Putamen (tissue), 1 donor: ENCODE measurements at places on chromosomes 4 and X.
A peak's percentile ranks its signal among the peaks of the same experiment; 100 is the strongest.

GRCh38 chrX:32778965-32779364, 432.4 kb downstream of the DMD start:
- DNase-seq: no peak

GRCh38 chrX:49919617-49920016, 2.8 kb upstream of the CLCN5 start:
- no peak for DNase-seq

DNA sequence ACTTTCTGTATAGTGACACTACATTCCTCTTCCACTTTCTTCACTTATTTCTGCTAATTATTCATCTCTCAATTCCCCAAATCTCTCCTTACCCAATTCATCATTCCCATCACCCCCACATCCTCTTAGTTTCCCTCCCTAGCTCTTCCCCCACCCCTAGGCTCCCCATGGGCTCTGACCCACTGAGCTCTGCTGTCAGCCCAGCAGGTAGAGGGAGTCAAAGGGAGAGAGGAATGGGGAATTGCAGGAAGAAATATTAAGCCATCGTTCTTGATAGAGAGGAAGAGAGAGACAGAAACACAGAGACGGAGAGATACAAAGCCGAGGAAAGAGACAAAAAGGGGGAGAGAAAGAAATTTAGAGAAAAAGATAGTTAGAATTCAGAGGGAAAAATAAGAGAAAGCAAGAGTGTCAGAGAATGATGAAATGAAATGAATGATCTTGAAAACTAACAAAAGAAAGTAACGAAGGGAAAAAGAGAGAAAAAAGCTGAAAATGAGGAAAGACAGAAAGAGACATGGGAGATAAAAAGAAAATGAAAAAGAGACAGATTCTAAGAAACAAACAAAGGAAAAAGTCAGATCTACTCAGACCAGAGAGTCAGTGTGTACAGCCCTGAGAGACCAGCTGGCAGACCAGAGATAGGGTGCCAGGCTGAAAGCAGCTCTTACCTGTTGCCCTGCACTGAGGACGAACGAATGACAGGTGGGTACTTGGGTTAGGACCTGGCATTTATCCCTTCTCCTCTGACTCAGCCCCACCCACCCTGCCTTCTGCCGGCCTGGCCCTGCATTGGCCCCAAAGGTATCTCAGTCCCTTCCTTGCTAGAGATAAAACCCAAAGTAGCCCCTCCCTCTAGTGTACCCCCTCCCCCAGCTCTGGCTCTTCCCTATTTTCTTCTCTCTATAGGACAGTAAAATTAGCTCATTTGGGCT, at the start of gene ALAS2:
Gene ALAS2 (minus strand): TSS at position 707 of the 935 bp plus-strand sequence. CDS start 4,977 bp downstream, outside the sequence.
- DNase-seq: no peak

DNA sequence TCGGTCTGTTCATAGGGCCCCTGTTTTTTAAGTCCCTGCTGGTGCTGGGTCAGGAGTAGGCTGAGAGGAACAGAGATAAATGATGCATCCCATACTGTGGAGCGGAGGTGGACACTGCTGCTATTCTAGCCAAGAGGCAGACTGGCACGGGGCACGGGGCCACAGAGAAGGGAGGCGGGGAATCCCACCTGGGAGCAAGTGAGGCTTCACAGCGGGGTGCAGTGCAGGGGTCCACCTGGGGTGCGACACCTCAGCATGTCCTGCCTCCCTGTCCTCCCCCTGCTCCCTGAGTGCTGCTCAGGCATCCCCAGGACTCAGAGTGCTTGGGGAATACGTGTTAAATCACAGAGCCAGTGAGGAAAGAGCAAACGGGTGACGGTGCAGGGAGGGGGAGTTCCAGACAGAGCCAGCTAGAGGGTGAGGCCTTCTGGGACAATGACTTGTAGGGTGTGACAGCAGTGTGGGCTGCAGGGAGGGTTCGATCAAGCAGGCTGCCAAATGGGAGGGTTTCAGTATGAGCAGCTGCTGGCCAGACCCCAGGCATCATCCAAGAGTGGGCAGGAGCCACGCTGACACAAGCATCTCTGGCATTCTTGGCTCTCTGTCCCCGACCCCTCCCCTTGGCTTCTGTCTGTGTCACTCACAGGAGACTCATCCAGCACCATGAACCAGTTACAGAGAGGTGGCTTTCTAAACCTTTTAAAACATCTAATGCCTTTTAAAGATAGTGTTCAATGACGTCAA, 13.7 kb upstream of the HTRA3 start:
- no peak for DNase-seq

- DNase-seq: no peak
Measured at GRCh38 chr4:120692964-120693363, 229.6 kb downstream of the PRDM5 start.

DNA sequence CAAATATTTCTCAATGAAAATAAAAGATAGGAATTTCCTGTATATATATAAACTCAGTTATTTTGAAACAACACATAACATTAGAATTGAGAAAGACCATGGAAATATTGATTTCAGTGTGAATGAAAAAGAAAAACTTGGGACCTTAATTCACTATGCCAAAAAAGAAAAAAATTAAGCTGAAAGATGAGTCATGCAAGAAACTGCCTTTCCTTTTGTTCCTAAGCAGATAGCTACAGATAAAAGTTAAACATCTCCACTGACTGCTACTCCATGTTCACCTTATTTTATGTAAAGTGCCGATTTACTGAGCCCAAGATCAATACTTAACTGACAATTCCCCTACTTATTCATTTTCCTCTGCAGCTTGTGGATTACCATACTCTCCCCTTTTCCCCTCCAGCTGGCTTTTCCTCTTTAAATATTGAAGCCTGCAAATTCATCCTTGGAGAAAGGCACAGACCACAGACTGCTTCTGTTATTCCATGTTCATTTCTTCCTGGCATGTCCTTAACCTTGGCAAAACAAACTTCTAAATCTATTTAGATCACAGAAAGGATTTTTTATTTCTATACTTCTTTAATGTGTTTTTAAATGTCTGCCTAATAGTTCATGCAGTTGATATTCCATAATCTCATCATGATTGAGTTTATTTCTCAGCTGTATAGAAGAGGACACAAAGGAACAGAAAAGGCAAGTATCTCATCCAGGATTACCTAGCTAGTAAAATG, 40.5 kb upstream of the YTHDC1 start:
- DNase-seq: no peak

GRCh38 chr4:123878976-123879375, 482.4 kb downstream of the SPRY1 start:
- DNase-seq: no peak

DNA sequence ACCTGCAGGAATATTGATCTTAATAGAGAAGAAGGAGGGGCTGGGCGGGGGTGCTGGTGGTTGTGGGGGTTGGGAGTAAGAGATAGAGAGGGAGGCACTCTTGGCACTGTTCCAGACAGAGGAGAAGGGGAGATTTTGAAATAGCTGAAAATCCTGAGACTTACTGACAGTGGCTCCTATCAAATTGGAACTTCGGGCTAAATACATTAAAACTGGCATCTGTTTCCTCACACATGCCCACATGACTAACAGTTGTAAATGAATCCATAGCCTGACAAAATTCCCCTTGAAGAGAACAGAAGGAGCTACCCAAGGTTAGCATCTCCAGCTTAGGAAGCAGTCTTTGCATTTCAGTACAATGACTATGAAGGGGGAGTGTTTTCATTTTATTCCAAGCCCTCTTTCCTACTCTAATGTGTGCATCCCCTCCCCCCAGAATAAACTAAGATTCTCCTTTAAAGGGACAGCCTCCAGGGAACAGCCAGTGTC, 1.4 kb downstream of the DCX start:
- DNase-seq: no peak

DNA sequence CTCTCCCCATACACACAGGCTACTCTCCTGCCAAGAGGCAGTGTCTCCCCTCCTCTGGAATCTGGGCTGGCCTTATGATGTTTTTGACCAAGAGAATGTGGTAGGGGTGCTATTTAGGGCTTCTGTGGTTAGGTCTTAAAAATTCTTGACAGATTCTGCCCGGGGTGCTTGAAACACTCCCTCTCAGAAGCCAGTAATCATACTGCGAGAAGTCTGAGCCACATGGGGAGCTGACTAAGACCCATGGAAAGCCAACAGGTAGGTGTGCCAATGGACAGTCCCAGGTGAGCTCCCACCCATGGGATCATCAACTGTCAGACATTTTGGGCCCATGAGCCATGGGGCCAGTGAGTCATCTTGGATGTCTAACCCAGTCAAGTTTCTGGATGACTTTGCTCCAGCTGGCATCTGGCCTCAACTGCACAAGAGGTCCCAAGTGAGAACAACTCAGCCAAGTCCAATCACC, 315.7 kb downstream of the FBXW7 start:
- no peak for DNase-seq

DNA sequence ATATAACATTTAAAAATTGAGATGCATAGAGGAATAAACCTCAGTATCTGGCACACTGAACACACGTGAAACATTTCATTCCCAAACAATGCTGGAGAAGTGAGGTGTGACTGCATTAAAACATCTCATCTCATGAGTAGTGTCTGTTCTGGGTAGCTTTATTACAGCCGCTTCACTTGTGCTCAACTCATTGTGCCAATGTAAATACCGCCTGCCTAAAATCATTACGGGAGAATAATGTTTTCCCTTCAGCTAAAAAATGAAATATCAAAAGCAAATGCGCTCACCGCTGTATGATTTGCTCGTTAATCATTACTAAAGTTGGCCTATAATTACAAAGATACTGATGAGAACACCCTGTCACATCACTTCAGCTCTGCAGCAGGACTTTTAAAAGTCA, 110.2 kb upstream of the PRPS2 start:
- DNase-seq: no peak

GRCh38 chr4:89788206-89789072, 48.5 kb downstream of the SNCA start:
- no peak for DNase-seq

DNA sequence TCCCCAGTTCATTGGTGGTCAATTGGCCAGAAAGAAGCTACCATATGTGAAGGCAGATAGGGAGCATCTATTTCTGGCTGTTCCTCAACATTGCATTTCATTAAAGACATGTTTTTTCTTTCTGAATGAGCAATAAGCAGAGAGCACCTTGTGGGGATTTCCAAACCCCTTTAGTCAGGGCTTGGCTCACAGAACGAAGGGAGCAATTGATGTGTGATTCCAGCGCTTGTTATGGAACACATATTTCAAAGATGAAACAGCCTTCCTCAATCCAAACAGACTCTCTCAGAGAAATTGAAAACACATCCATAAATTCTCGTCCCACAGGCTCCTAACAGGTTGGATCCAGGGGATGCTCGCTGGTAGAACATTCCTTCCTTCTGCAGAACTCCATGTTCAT, 84.1 kb downstream of the CLCN4 start:
- no peak for DNase-seq

DNA sequence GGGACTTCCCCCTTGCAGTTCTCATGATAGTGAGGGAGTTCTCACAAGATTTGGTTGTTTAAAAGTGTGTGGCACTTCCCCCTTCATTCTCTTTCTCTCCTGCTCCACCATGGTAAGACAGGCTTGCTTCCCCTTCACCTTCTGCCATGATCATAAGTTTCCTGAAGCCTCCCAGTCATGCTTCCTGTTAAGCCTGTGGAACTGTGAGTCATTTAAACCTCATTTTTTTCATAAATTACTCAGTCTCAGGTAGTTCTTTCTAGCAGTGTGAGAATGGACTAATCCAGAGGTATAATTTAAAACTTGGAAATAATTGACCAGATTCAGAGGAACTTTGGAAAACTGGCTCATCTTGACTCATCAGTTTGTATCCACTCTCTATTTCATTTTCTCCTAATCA, 129.0 kb downstream of the TMEM47 start:
- no peak for DNase-seq

GRCh38 chrX:97797076-97797475, 913.4 kb downstream of the RPA4 start:
- no peak for DNase-seq

- DNase-seq: no peak
Measured at GRCh38 chr4:3445111-3445820, 3.5 kb downstream of the HGFAC start.

GRCh38 chr4:89994176-89994873, 99.7 kb downstream of the MMRN1 start:
- no peak for DNase-seq

GRCh38 chrX:136067966-136068365, 79.4 kb upstream of the FHL1 start:
- peak; percentile 29 for DNase-seq

DNA sequence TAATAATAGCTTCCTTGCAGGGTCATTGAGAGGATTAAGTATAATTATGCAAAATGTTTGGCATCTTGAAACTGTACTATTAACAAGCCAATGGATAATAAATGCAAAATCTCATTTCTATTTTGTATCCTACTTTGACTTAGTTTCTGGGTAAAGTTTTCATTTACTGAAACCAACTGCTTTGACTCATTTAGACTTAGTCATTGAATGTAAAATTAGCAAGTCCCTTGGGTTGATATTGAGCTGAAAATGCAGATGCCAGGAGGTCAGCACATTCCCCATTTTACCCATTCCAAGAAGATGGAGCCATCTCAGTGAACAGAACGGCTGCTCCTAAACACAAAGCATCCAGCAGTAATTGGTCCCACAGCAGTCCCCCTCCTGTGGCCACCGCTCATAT, 74.7 kb upstream of the GATB start:
- no peak for DNase-seq

DNA sequence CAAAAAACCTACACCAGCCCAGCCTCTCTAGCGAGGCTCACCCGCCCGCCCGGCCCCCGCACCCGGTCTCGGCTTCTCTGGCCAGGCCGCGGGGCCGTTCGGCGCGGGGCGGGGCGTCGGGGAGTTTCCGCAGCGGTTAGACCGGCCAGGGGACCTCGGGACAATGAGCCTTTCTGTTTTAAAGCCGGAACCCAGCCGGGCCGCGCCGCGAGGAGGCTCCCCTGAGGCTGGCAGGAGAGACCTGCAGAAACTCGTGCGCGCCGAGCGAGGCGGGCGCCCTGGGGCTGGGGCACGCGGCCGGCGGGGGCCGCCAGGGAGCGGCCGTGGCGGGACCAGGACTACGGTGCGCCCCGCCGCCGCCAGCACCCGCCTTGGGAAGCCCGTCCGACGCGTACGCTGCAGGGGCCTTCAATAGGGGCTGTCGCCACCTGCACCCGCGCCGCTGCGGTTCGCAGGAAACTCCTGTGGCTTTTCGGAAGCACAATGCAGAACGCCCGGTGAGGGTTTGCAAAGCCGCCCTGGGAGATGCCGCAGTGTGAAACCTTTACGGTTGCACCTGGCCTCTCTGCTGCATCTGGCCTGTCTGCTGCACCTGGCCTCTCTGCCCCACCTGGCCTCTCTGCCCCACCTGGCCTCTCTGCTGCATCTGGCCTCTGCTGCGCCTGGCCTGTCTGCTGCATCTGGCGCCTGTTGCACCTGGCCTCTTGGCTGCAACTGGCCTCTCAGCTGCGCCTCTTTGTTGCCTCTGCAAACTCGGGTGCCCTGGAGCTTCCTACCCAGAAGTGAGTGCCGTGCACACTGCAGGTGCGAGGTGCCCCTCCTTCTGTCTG, 63.9 kb downstream of the TRAPPC11 start:
- peak; percentile 12 for DNase-seq

DNA sequence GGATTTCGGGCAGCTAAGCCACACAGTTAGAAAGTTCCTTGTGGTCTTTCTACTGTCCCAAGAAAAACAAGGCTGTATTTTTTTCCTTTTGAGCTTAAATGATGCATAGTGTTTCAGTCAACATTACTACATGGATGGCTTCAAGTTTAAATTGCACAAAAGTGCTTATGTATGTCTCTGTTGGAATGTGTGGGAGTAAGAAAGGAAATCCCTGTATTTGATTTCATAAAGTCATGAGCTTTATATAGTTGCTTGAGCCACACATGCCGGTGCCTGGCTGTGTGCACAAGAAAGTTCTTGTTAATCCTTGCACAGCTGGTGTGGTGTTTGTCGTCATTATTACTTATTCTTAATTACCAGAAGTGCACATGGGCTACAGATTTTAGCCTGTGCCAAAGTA, 262.2 kb downstream of the ARHGAP10 start:
- DNase-seq: no peak

- no peak for DNase-seq
Measured at GRCh38 chr4:185573651-185574199, 38.4 kb upstream of the PDLIM3 start.

- no peak for DNase-seq
Measured at GRCh38 chr4:18881556-18881955, 860.0 kb upstream of the LCORL start.
